NCI-H2171 treated with DMSO at 0.1 percent for 48 hours (cell line): ENCODE measurements at places on chromosomes 12 and 14.

GRCh38 chr14:75913183-75913582 lies 68.6 kb downstream of the TGFB3 start:
- DNase-seq, result no peak

DNA sequence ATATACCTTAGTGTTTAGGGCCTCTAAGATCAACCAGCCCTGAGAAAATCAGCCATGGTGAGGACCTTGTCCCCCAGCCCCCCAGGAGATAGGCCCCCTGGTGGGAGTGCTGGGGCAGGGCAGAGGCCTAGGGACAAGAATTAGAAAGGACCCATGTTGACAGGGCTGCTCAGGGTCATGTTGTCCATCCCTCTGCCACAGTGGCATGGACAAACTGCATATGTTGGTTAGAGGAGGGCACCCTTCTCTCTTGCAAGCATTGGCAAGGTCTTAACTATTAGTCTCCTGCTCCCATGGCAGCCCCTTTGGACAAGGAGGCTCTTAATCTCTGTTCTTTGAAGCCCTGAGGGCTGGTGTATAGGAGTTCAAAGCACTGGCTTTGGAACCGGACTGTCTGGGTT lies 755 bp upstream of the PTPN6 start:
- no peak for DNase-seq

- no peak for DNase-seq
Observed at GRCh38 chr12:6698352-6699046, 2.1 kb downstream of the PIANP start.

GRCh38 chr14:74524076-74524811 lies 30.7 kb downstream of the ISCA2 start:
- DNase-seq, result no peak

DNA sequence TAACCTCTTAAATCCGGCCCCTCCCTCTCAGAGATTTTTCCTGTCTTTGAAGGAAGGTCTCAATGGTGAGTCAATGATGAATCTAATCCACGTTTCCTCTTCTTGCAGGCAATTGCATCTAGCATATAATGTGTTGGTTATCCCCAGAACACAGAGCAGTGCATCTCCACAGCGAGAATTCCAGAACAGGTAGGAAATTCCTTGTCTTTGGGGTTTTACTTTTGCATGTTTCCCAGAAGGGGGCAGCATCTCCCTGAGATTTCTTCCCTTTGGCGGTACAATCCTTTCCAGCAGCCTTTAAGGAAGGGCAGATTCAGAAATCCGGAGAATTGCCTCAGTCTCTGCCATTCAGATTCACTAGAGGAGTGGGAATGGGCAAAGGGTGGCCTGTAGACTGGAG lies 128.0 kb downstream of the KCNA5 start:
- peak; percentile 3 for DNase-seq

- no peak for DNase-seq
Observed at GRCh38 chr12:78439666-78440065, 424.9 kb upstream of the SYT1 start.

DNA sequence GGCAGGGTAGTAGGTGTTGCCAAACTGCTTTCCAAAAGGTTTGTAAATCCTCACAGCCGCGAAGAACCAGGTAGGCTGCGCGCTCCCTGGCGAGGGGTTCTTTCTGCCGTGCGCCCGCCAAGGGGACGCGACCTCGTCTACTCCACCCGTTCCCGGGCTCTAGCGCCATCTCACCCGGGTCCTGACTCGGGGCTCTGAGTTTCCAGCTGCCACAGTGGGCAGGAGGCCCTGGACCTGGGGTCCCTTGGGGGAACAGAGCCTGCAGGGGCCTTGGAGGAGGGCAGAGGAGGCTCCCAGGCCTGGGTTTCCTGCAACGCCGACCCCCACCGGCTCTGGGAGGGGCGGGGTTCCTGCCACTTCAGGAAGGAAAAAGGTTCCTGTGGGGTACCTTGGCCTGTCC lies 706 bp downstream of the ANHX start:
- no peak for DNase-seq

- DNase-seq, result peak; percentile 85
Observed at GRCh38 chr14:75310295-75311111, 31.9 kb downstream of the FOS start.

DNA sequence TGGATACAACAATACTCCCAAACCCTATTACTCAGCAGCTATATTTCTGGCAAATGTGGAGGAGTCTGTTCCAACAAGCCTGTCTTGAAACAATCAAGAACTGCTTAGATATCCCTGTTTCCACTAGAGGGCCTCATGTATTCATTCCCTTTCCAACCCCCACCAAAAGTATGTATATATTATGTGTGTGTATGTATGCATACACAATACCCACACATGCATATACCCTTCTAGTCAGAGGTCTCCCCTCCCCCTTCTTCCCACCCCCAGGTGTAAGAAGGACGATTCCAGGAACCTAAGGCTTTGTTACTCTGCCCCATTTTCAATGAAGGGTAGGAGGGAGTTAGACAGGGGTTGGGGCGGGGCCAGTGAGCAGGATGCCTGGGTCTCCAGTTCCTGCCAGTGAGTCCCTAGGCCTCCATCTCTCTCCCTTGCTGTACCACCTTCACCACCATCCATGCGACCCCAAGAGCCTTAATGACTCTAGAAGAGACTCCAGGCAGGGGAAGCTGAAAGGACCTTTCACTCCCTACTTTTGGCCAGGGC lies at the start of gene DGKA:
Gene DGKA, plus strand, starts transcription at position 392 of the 546 bp plus-strand sequence. CDS start 5,342 bp downstream, outside the sequence.
- peak; percentile 74 for DNase-seq

DNA sequence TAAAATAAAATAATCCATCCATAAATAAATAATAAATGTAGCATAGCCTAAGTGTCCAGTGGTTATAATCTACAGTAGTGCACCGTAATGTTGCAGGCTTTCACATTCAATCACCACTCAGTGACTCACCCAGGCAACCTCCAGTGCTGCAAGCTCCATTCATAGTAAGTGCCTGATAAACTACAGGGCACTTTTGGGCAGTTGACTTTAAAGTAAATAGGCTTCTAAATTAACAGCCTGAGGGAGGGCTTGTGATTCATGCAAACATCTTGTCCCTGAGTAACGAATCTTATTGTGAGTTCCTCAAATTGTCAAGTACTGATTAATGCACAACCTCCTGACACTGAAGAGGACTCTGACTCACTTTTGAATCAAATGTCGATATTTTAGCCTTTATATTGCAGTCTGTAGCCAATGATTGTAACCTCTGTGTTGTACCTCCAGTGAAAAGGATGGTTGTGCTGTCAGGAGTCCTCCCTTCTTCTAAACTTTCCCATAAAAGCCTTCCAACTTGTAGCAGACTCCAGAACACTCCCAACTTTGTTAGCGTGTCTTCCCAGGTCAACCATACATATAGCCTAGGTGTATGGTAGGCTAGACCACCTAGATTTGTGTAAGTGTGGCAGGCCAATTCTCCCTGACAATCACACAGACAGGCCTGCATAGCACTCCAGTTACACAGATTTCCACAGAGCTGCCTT lies 55.0 kb upstream of the BICD1 start:
- no peak for DNase-seq

GRCh38 chr14:74979442-74980397 lies 23.0 kb upstream of the EIF2B2 start:
- peak; percentile 100 for DNase-seq

DNA sequence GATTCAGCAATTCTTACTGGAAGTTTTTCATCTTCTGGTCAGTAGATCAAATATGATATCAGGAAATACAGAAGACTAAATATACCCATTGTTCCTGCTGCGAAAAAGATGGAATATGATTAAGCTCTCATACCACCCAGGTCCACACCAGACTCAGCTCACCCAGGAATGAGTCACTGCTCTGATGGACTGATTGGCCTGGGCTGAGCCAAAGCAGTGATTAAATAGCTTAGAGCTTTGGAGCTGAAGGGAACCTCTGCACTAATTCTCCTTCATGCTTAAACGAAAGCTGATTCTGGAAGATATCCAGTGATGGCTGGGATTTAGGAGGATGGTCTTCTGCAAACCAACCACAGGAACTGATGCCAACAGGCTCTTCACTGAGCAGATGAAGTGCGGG lies 62.0 kb upstream of the SYT1 start:
- DNase-seq, result no peak

GRCh38 chr14:34833549-34834523 lies 41.3 kb downstream of the BAZ1A start:
- DNase-seq, result no peak

DNA sequence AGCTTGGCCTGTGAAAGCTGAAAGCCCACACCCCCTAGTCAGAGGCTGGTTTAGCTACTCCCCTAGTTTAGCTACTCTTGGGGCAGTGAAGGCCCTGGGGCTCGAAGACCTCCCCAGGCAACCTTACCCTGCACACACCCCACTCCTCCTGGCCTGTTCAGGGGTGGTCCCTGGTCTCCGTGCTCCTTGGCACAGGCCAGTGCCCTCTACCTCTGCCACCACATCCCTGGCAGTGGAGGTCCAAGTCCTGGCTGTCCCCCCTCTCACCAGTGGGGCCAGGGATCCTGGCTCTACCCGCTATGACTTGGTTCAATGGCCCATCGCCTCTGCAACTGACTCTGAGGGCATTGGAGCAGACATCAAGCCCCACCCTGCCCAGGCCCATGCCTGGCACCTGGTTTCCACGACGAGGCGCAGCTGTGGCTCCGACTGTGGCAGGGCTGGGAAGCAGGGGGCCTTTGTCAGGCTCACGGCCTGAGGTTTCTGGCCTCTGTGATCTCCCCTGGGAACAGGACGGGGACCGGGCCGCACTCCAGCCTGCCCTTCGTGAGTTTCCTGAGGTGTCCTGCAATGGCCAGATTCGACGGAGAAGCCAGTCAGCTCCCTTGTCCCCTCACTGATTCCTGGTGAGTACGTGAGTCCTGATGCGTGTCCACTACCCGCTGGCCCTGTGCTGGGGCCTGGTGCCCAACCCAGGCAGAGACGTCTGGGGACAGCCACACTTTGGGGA lies 5.7 kb downstream of the TMEM121 start:
- no peak for DNase-seq

GRCh38 chr12:67315661-67316060 lies 46.5 kb downstream of the CAND1 start:
- DNase-seq, result no peak

- no peak for DNase-seq
Observed at GRCh38 chr14:71021347-71022011, 114.2 kb downstream of the PCNX1 start.

DNA sequence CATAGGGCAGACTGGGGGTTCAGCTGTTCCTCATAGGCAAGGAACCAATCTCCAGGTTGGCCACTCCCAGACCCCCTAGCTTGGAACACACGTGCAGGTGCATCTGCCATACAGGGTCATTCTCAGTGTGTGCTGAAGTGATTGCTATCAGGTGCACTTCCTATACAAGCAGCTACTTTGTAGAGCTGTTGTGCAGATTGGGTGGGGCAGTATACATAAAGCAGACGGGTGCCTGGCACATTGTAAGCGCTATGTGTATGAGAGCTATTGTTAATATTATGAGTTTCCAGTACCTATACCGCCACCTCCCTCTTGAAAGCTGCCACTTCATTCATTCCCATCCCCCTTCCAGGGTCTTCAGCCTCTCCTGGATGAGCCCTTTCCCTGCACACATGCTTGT lies 17.3 kb downstream of the IRF2BPL start:
- no peak for DNase-seq

- DNase-seq, result no peak
Observed at GRCh38 chr12:108151533-108152169, 22.6 kb downstream of the WSCD2 start.

DNA sequence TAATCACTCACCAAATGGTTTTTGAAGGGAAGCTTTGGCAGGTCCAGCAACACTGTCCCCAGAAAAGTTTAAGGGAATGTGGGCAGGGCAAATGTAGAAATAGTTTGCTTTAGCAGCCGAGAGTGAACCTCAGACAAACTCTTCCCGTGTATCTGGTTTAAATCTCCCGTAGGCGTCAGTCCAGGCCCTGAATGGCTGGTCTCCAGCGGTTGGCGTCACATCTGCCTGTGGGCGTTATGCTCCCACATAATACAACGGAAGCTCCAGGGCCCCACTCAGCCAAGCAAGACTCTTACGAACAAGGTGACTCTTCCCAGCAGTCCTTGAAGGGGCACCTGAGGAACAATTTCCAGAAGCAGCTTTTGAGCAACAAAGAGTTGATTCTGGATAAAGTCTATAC lies 942 bp downstream of the ZC2HC1C start:
- DNase-seq, result no peak

- no peak for DNase-seq
Observed at GRCh38 chr14:102893452-102893851, 29.0 kb upstream of the AMN start.

- no peak for DNase-seq
Observed at GRCh38 chr12:16037533-16037932, 126.4 kb downstream of the DERA start.

DNA sequence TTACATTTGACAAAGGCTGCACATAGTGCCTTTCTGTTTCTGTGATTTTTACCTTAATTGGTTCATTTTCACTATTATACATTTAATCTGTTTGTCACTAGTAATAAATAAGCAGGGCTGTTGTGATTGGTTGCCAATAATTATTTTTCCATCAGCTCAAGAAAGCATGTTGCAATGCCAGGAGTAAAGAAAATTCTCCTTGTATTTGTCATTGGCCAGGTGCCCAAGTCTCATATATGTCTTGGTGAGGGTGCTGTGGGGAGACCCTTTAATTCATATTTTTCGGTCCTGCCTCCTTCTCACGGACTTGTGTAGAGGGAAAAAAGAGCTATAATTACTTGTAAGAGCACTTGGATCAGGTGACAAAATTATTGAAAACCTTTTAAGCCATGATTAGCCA lies 108.0 kb downstream of the KITLG start:
- no peak for DNase-seq

- DNase-seq, result no peak
Observed at GRCh38 chr12:100490056-100490455, 16.4 kb downstream of the NR1H4 start.

DNA sequence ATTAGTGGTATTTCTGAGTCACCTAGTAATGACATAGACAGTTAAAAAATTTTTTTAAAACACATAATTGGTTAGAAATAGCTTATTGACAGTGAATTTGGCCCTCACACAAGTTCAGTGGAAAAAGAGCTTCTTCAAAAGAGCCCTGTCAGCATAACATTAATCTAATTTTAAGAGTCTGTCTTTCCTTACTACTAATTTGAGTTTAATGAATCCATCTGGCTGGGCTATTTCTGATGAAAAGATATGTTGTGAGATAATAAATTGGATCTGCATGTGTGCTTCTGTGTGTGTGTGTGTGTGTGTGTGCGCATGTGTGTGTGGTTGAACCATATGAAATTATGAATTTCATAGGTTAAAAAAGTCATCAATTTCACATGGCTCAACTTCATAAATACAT lies 1045.2 kb downstream of the FLRT2 start:
- no peak for DNase-seq

DNA sequence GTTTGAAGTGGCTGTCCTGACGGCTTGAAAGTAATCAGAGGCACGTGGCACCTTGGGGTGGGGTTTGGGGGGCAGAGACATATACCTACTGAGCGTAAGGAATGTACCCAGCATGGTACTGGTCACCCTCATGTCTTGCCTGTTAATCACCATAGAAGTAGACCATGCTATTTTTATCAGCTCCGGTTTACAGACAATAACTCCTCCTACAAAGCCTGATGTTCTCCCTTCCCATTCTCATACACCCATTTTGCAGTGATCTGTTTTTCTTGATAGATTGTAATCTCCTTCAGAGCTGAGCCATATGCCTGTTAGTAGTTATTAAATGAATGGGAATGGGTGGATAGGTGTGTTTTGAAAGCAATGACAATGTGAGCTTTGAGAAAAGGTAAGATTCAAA lies 10.5 kb downstream of the EVL start:
- DNase-seq, result no peak
